Hematopoietic multipotent progenitor cell treated with erythropoietin and hydrocortisone succinate and interleukin-3 and kit ligand, for 6 days (in vitro differentiated cells): ENCODE measurements at places on chromosomes 2 and 18.
A peak's percentile ranks its signal among the peaks of the same experiment; 100 is the strongest.

DNA sequence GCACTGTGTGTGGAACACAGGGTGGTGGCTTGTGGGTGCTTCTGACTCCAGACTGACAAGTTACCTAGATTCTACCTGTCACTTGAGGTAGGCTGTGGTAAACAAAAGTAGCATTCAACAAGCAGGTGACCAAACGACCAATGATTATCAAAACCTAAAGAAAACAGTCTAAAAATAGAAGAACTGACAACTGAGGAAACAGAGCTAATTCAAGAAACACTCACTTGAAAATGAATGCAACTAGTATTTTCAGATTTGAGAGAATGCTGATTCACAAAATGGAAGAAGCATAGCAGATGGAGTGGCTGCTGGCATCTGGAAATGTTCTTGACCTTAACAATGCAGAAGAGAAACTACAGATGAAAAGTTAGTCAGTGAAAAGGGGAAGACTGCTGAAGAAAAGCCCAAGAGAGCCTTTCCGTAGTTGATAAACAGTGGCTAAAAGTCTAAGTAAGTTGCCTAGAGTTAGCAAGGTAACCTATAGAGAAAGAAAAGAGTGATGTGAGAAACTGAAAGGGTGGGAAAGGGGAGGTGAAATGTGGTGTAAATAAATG is 170.4 kb downstream of the NCK2 start:
- DNase-seq, result no peak

- no peak for DNase-seq
Observed at GRCh38 chr2:67243919-67244318, 153.2 kb upstream of the ETAA1 start.

DNA sequence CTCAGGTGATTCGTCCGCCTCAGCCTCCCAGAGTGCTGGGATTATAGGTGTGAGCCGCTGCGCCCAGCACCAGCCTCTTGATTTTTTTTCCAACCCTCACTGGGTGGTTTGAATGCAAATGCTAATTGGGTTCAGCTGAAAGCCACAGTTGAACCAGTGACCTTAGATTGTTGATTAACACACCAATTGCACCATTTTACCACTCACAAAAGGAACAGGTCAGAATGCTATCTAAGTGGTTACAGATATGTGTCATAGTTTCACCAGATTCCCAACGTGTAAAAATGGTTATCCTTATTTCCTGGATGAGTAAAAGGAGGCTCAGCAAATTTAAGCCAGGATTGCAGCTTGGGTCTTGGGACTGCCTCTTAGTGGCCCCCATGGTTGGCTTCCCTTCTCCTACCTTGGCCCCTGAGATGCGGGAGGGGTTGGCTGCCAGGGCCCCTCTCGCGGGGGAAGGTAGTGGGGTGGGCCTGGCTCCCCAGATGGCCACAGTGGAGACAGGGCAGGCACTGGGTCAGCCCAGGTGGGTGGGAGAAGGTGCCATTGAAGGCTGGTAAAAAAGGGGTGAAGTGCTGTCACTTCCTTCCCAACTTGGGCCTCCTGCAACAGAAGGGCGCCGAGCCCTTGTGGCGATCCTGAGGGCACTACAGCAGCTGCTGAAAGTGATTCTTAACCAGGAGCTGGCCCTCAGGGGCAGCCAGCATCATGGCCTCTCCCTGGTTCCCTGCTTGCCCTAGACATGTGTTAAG is 164.9 kb upstream of the HAAO start:
- peak; percentile 60 for DNase-seq

DNA sequence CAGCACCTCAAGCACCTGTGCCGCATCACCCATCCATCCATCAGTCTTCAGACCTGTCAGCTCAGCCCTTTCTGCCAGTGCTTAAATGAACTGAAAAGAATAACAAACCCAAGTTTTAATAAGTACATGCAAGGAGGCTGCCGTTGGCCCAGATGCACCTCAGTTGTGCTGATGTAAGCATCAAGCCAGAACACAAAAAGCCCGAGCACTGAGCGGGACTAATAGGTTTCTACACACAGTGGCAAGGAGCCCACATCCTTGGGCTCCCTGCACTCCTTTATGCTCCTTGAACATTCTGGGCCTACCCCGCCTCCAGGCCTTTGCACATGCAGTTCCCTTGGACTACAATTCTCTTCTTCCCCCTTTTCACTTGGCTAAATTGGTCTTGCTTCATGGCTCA is 165.6 kb downstream of the ALK start:
- DNase-seq, result no peak

GRCh38 chr2:10438688-10439087 is 9.4 kb downstream of the ODC1 start:
- no peak for DNase-seq

DNA sequence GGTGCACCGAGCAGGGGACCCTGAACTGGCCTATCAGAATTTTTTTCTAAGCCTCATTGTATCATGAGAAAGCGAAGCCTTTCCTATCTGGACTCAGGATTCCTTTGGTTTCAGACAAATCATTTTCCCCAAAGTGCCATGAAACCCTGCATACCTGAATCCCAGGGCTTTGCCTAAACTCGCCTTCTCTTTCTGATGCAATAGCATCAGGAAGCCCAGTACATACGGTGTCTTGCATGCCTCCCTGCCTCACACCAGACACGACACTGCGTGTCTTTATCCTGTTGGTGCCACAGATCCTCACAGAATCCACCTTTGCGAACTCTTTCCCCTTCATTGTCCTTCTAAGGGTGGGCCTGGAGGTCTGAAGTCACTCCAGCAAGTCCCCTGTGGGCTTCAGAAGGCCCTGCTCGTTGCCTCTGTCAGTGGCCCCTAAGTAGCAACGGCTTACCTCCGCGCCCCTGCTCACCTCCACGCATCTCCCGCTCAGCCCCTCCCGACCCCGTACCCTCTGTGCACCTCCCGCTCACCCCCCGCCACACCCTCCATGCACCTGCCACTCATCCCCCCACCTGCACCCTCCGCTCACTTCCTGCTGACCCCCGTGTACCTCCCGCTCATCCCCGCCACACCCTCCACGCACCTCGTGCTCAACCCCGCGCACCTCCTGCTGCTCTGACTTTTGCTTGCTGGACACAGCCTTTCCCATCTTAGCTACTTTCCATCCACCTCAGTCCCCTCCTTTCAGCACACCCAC is 83.4 kb downstream of the TPGS2 start:
- no peak for DNase-seq
